WTC11 (cell line): ENCODE measurements at places on chromosomes 5 and 9. TPM values are rescaled to one million over a fixed set of nuclear protein-coding genes. Genes with fewer than 3 reads are reported as not detected.

- peaks cover 67% of the 10 kb centered on the region for H3K36me3 ChIP-seq
- DNase-seq = no peak
- no peak overlapping the region for H3K27ac ChIP-seq
- no peak overlapping the region for H3K4me3 ChIP-seq
- H3K27me3 ChIP-seq = no peaks in the 10 kb centered on the region
- H3K4me1 ChIP-seq = peaks cover 35% of the 10 kb centered on the region
These were observed 15.2 kb downstream of the PCDH1 start for GRCh38 chr5:141862936-141863543.

DNA sequence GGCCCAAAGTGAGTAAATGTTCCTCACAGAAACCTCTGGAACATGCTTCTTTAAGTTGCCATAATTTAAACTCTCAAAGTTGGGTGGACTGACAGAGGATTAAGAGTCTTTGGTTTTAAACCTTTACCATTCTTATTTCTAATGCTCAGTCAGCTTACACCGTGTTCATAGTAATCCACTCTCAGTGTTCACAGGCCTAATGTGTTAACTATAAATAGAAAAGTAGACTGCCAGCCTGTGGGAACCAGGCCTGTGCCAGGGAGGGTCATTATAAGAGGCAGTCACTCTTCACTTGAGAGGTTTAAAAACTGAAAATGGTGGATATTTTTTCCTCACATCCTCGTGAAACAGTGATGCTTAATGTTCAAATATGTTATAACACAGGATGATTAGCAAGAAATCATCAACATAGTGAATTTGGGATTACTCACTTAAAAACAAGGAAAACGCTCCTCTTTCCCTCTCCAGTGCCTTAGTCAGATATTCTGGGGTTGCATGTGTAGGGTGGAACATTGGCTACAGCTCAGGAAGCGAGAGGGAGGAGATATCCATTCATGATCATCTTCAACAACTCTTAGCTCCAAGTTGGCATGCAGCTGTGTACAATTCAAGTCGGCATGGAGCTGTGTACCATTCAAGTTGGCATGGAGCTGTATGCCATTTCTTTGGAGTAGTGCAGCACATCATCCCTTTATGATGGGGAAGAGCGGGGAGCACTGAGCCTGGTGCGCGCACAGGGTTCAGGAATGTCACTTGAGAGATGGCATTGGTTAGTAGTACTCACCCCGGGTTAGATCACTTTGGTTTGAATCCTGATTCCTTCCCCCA, 65.8 kb downstream of the KIAA1958 start:
- H3K27me3 ChIP-seq = no peaks in the 10 kb centered on the region
- H3K4me1 ChIP-seq = peaks cover 79% of the 10 kb centered on the region
- H3K36me3 ChIP-seq = peaks cover 5% of the 10 kb centered on the region
- DNase-seq = no peak
- peak overlapping the region; percentile 52 for H3K27ac ChIP-seq

- peak overlapping the region; percentile 36; the same call in 1 of the 2 replicates for H3K4me3 ChIP-seq
- DNase-seq = no peak
- no peaks in the 10 kb centered on the region for H3K36me3 ChIP-seq
- peaks cover 35% of the 10 kb centered on the region for H3K4me1 ChIP-seq
These were observed 32.1 kb downstream of the PRUNE2 start for GRCh38 chr9:76873821-76874220.

DNA sequence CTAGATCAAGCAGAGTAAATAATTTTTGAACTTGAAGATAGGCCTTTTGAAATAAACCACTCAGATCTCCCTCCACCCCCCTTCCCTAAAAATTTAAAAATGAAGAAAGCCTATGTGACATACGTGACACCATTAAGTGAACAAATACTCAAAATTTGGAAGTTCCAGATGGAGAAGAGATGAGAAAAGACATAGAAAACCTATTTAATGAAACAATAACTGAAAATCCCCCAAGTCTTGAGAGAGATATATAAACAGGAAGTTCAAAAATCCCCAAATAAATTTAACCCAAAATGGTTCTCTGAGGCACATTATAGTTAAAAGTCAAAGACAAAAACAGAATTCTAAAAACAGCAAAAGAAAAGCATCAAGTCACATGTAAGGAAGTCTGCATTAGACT, 428.6 kb downstream of the PSAT1 start:
- H3K36me3 ChIP-seq = peaks cover 9% of the 10 kb centered on the region
- H3K27ac ChIP-seq = no peak overlapping the region
- no peaks in the 10 kb centered on the region for H3K27me3 ChIP-seq
- no peak overlapping the region for H3K4me3 ChIP-seq

DNA sequence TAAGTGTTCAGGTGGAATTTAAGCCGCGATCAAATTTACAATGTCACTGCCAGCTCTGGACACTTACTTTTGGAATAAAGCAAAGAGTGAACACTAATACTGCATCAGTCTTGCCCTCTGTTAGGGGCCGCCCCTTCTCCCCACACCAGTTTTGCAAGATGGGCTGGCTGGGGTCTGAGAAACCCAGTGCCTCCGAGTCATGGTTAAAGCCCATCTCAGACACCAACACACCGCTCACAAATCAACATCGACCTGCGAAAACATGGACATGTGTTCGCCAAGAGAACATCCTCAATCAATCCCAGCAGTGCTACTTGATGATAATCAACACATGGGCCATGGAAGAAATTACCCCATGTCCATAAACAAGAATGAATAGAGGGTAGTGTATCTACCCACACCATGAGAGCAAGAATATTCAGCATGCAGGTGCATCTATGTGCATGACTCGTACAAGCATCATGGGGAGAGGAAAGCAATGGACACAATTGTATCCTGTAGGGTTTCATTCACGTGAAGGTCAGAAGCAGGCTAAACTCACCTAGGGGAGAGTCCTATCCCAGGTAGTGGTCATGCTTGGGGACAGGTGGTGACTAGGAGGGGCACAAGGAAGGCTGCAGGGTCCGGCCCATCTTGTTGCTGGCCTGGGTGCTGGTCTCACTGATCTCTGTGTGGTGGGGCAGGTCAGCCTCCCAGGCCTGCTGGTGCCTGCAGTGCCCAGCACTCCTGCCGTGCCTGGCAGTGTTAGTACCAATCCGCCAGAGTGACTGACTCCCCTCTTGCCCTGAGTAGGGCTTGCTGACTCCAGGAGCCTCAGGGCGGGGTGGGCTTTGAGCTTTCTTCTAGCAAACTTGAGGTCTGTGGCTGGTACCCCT, 5.0 kb downstream of the S1PR3 start:
- H3K4me1 ChIP-seq = peaks cover 23% of the 10 kb centered on the region
- no peak overlapping the region for H3K4me3 ChIP-seq
- no peak overlapping the region for H3K27ac ChIP-seq
- peaks cover 11% of the 10 kb centered on the region for H3K27me3 ChIP-seq

GRCh38 chr5:111299067-111299481, 74.9 kb downstream of the CAMK4 start:
- peaks cover 12% of the 10 kb centered on the region for H3K4me1 ChIP-seq
- H3K36me3 ChIP-seq = peaks cover 20% of the 10 kb centered on the region
- no peaks in the 10 kb centered on the region for H3K27me3 ChIP-seq
- H3K27ac ChIP-seq = no peak overlapping the region

DNA sequence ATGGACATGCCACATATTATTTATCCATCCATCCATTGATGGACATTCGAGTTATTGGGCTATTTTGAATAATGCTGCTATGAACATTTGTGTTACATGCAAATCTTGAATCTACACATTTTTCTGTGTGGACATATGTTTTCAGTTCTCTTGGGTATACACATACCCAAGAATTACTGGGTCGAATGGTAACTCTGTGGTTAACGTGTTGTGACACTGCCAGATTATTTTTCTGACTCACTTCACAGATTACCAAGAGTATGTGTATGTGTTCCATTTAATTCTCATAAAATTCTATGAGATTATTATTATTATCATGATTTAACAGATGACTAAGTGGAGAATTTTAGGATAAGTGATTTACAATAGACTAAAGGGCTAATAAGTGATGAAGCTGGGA, 26.7 kb downstream of the CYFIP2 start:
- H3K36me3 ChIP-seq = peaks cover 33% of the 10 kb centered on the region
- H3K4me1 ChIP-seq = no peaks in the 10 kb centered on the region
- no peak overlapping the region for H3K4me3 ChIP-seq
- H3K27ac ChIP-seq = no peak overlapping the region

DNA sequence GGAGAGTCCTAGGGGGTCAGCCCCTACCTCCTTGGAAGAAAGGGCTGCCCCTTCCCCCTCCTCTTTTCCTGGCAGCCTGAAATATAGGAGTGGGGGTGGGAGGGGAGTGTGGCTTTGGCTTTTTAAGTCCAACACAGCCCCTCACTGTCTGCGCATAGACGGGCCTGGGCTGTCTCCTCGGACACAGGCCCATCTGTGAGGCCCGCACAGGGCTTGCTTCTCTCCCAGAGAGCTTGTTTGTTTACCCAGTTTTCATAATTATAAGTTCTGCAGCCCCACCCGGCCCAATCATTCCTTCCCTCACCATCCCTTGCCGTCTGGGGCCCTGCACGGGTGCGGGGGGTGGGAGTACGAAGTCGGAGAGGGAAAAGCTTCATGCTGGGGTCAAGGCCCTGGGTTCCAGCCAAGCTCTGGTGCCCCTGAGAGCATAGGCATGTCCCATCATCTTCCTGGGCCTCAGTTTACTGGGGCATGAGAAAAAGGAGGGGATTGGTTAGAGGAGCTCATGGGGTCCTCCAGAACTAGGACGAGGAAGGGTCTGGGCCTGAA, 54.0 kb upstream of the STXBP1 start:
- no peak for DNase-seq
- H3K27me3 ChIP-seq = no peaks in the 10 kb centered on the region
- H3K27ac ChIP-seq = peak overlapping the region; percentile 77; the same call in 1 of the 2 replicates
- H3K4me1 ChIP-seq = peaks cover 55% of the 10 kb centered on the region
- H3K4me3 ChIP-seq = no peak overlapping the region

DNA sequence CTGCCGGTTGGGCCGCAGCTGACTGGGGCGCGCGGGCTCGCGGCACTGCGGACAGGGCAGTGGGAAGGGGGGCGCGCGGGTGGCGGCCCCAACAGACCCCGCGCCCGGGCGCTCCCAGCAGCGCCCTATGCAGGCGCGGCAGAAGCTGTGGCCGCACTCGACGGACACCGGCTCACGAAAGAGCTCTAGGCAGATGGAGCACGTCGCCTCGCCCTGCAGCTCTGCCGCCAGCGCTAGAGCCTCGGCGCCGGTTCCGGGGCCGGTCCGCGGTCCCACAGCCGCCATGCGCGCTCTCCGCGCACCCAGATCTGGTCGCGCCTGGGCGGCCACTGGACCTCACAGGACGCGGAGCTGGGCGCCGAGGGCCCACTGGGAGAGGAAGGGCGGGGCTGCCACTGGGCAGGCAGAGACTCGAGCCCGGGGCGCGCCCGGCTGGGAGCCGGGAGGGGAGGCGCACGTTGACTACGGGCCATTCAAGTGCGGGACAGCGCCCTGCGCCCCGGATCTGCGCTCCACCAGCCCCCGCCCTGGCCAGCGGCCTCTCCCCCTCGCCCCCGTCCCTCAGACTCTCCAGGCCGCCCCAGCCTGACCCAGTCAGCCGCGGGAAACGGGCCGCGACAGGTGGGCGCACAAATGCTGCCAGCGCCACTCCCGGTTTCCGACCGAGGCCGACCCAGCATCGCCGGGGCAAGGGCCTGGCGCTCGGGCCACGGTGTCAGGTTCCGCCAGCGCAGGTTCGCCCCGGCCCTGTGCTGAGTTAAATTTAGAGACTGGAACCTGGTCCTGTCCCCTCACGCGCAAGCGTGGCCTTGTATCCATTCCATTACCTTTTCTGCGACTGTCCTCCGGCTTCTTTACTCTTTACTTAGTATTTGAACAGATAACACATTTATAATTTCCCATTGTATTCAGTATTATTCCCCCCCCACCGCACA, at the start of gene TRIM7:
TSS of gene TRIM7 (minus strand) at position 371 of the 935 bp plus-strand sequence. CDS start at position 285, 86 bp downstream.
- peaks cover 6% of the 10 kb centered on the region; the same call in 1 of the 2 replicates for H3K36me3 ChIP-seq
- no peak within 1 kb of the TSS for H3K27ac ChIP-seq
- peaks cover 72% of the 10 kb centered on the region for H3K27me3 ChIP-seq
- DNase-seq = peak; percentile 55
- peak within 1 kb of the TSS; percentile 94 for H3K4me3 ChIP-seq

GRCh38 chr5:108257996-108258395, 123.9 kb downstream of the FBXL17 start:
- peaks cover 25% of the 10 kb centered on the region for H3K4me1 ChIP-seq
- H3K4me3 ChIP-seq = no peak overlapping the region
- H3K36me3 ChIP-seq = no peaks in the 10 kb centered on the region
- DNase-seq = no peak
- no peaks in the 10 kb centered on the region for H3K27me3 ChIP-seq

- H3K36me3 ChIP-seq = no peaks in the 10 kb centered on the region
- no peak for DNase-seq
- H3K4me3 ChIP-seq = no peak overlapping the region
These were observed 1.8 kb upstream of the SH2D3C start for GRCh38 chr9:127780126-127780885.

- no peaks in the 10 kb centered on the region for H3K36me3 ChIP-seq
- no peak overlapping the region for H3K27ac ChIP-seq
- DNase-seq = no peak
These were observed 23.9 kb upstream of the PPP3R2 start for GRCh38 chr9:101618698-101619097.

- no peaks in the 10 kb centered on the region for H3K27me3 ChIP-seq
- H3K27ac ChIP-seq = no peak overlapping the region
- no peak for DNase-seq
- H3K4me1 ChIP-seq = peaks cover 6% of the 10 kb centered on the region; the same call in 1 of the 2 replicates
- H3K4me3 ChIP-seq = no peak overlapping the region
These were observed 501.5 kb downstream of the DMAC1 start for GRCh38 chr9:7298123-7298522.

- peaks cover 31% of the 10 kb centered on the region for H3K4me1 ChIP-seq
- H3K4me3 ChIP-seq = no peak overlapping the region
- DNase-seq = no peak
- no peaks in the 10 kb centered on the region for H3K27me3 ChIP-seq
- H3K27ac ChIP-seq = no peak overlapping the region
- H3K36me3 ChIP-seq = no peaks in the 10 kb centered on the region; the same call in 1 of the 2 replicates
These were observed 38.9 kb downstream of the ARHGAP26 start for GRCh38 chr5:142808878-142809598.

GRCh38 chr5:141746395-141746794, 64.4 kb upstream of the ARAP3 start:
- DNase-seq = no peak
- no peaks in the 10 kb centered on the region for H3K36me3 ChIP-seq
- H3K4me1 ChIP-seq = peaks cover 16% of the 10 kb centered on the region
- H3K4me3 ChIP-seq = no peak overlapping the region
- no peak overlapping the region for H3K27ac ChIP-seq

GRCh38 chr9:78857373-78858225, 560.7 kb downstream of the PSAT1 start:
- no peaks in the 10 kb centered on the region for H3K27me3 ChIP-seq
- DNase-seq = no peak
- peak overlapping the region; percentile 22; the same call in 1 of the 2 replicates for H3K27ac ChIP-seq
- H3K4me3 ChIP-seq = no peak overlapping the region

GRCh38 chr5:67287510-67288268, 91.1 kb upstream of the CD180 start:
- no peak overlapping the region for H3K27ac ChIP-seq
- DNase-seq = no peak
- no peaks in the 10 kb centered on the region for H3K36me3 ChIP-seq
- no peaks in the 10 kb centered on the region for H3K27me3 ChIP-seq
- H3K4me1 ChIP-seq = peaks cover 11% of the 10 kb centered on the region; the same call in 1 of the 2 replicates

The TMC1 gene
- total RNA-seq = 0.31 to 0.41 TPM (median 0.32 TPM) in 3 replicates

The CDX1 gene
- 0.09 to 0.14 TPM (median 0.13 TPM) in 3 replicates for total RNA-seq

The SV2C gene
- total RNA-seq = 0.05 to 0.09 TPM (median 0.07 TPM) in 3 replicates

The SAXO1 gene
- 0.02 to 0.09 TPM (median 0.09 TPM) in 3 replicates for total RNA-seq

The BHMT2 gene
- total RNA-seq = 0.11 to 0.27 TPM in 2 of 3 replicates, not detected in the other
